Stimulated activated CD4-positive, alpha-beta T cell treated with anti-CD3 and anti-CD28 coated beads, Interleukin-2, amount 100 ng/mL, for 24 hours (primary cell): ENCODE measurements at places on chromosomes 7 and 10.

DNA sequence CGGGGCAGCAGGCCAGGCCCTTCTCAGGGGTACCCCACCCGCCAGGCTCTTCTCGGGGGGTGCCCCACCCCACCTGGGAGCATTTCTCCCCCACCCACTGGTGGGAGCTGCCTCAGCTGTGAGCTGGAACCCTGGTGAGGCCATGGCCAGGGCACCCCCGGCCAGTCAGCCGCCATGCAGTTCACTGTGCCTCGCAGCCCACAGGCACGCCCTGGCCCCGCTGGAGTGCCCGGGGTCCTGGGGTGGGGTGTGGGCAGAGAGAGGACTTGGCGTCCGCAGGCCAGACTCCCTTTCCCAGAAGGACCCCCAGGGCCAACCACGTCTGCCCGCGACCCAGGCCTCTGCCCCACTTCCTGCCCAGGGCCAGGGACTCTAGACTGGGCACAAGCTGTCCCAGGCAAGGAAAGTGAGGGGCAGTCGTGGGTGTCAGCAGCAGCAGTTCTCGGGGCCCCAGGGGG, 13.1 kb downstream of the DPYSL4 start:
- no peak for DNase-seq

DNA sequence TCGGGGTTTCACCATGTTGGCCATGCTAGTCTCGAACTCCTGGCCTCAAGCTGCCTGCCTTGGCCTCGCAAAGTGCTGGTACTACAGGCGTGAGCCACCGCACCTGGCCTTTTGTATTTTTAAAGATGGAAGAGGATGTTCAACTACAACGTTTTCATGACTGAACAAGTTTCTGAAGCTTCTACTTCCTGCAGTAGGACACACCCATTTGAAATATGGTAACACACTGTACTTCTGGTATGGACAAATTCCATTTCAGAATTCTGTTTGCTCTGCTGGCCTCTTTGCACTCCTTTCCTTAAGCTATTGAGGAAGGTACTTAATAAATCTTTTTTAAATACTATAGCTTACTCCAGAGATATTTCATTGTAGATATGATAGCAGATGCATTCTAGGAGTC, 10.9 kb upstream of the CDK1 start:
- DNase-seq = no peak

DNA sequence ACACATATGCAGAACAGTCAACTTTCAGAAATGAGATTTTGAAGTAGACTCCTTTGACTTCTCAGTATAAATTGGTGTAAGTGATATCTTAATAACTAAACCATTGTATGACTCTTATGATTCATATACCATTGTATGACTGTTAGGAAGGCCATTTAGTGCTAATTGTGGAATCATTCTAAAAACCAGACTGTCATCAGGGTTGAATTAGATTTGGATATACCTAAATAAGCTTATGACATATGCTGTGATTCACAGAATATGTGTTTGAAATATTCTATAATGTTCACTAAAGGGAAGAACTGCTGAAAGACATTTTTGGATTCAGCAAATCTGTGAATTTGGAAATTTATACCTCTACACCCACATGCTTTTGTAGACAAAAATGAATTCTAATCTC, 438.1 kb downstream of the MDFIC start:
- no peak for DNase-seq

GRCh38 chr7:132866144-132866531, 215.8 kb downstream of the CHCHD3 start:
- no peak for DNase-seq

GRCh38 chr7:152868122-152869040, 108.8 kb downstream of the ACTR3B start:
- no peak for DNase-seq

DNA sequence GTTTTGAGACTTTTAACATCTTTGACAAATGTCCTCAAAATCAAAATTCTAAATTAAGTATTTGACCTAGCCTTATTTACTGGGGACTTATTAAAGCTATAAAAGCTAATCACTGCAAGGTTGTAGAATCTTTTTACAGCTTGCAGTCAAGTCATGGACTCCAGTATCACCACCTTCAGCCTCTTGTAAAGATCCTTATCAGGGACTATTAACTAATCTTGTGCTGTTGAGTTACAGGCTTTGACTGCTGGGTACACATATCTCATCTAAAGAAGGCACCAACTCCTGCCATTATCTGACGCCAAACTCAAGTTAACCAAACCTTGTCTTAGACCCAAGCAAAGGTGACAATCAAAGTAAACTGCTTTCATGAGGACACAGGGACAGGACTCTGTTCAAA, 621.0 kb upstream of the IGFBP3 start:
- DNase-seq = no peak

DNA sequence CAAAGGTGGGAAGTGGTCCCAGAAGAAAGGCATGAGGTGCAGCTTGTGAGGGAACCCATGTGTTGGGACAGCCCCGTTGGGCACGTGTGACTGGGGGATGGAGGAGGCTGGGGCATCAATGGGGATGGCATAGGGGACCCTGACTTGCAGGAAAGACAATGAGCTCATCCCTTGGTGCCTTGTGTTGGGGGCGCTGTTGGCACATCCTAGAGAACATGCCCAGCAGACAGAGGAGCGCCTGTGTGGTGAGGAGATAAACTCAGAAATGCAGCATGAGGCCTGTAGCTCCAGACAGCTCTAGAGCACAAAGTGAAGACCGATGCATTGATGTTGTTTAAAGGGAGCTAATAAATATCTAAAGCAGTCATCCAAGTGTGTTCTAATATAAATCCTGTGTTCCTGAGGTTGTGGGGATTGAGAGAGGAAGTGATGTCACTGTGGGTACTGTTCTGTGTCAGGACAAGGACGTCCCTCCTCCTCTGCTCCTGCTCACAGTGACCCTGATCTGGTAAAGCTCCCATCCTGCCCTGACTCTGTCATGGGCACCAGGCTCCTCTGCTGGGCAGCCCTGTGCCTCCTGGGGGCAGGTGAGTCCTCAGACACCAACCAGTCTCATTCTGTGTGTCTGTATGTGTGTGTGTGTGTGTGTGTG, 126.1 kb upstream of the PRSS58 start:
- peak; percentile 23 for DNase-seq

- DNase-seq = no peak
Observed at GRCh38 chr7:99824091-99824490, 3.7 kb upstream of the CYP3A43 start.

GRCh38 chr10:17387861-17388503, 66.4 kb downstream of the ST8SIA6 start:
- DNase-seq = no peak

- DNase-seq = no peak
Observed at GRCh38 chr7:125661006-125661405, 731.4 kb upstream of the POT1 start.

- no peak for DNase-seq
Observed at GRCh38 chr7:49635800-49636199, 137.6 kb upstream of the VWC2 start.

DNA sequence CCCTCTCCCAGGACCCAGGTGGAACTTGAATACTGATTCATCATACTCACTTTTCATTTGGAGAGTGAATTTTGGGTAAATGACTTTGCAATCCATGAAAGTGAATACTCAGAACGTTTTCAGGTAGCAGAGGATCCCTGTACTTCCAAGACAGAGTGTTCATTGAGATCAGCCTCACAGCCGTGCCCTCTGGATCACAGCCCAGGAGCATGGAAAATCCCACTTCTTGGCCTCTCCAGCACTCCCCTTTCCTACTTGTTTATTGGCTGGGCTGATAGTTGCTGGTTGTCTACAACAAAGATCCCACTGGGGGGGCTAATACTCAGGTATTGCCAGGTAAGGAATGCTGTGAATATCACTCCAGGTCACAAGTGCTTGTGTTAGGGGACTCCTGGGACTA, 5.9 kb downstream of the GCK start:
- DNase-seq = no peak
